ENCODE measurements at places on chromosomes 5 and 9.

DNA sequence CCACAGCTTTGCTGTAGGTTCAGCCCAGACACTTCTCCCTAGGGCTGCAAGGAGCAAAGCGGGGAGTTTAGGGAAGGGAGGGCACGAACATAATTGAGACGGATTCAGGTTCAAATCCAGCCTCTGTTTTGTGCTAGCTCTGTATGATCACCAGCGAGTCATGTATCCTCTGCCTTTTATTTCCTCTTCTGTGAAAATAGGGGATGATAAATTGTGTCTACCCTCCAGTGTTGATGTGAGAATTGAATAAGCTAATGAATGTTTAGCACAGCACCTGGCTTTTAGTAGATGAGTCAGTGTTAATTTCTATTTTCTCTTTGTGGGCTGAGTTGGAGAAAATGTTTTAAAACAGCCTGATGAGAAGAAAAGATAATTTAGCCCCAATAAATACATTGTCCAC is 6.2 kb downstream of the MLANA start:
- no peak for DNase-seq

GRCh38 chr9:17775656-17776055 is 196.8 kb downstream of the SH3GL2 start:
- no peak for DNase-seq

DNA sequence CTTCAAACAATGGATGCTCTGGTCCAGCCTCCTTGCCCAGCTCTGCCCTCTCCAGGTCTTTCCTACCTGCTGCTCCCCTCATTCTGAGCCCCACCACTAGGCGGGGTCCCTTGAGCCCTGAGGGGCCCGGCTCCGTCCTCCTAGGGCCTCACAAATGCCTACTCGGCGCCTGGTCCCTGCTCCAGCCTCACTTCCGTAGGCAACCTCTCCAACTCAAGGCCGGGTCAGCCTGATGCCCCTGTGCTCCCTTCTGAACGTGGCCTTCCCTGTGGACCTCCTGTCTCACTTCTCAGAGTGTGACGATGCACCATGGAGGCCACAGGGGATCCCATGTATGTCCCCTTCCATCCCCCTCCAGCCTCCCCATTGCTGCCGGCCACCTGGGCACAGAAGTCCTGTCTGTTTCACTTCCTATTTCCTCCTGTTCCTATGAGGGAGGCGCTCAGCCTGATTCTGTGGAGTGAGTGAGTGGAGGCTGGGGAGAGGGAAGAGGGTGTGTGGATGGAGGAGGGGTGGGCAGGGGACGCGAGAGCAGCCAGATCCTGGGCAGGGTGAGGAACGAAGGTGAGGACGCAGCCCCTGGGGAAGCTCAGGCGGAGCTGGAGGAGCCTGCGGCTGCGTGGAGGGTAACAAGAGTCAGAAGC is 127.2 kb upstream of the FAM120A start:
- DNase-seq = no peak

GRCh38 chr9:128972956-128973355 is 25.5 kb downstream of the NUP188 start:
- DNase-seq = no peak

- peak; percentile 15 for DNase-seq
Measured at GRCh38 chr9:131500939-131501541, 1.7 kb upstream of the POMT1 start.

GRCh38 chr9:121768416-121769015 is 117.1 kb downstream of the DAB2IP start:
- DNase-seq = no peak

DNA sequence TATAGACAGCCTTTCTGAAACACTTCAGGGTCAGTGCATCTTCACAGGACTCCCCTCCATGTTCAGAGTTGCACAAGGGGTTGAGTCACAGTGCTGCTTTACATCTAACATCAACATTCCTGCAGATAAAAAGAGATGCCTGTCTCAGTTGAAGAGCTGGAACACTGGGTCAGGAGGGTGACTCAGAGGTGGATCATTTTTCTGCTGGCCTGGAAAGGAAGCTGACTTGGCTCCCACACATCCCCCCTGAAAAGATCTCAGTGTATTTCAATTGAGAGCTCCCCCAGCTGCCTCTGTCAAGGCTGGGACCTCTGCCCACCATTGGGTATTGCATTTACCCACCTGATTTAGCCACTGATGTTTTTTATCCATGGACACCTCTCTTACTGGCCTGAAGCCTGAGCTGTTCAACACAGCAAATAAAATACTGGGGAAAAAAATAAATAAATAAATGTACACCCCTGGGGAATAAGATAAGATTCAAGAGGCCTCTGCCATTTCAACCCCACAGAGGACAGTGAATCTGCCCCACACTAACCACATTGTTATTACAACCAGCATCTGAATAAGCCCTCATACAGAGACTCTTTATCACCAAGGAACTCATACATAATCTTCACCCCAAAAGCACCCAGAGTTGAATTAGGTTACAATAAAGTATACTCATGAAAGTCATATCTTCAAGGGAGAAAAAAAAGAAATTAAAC is 716.4 kb downstream of the SEMA5A start:
- DNase-seq = no peak

GRCh38 chr5:645421-645820 is 33.3 kb downstream of the CEP72 start:
- no peak for DNase-seq

DNA sequence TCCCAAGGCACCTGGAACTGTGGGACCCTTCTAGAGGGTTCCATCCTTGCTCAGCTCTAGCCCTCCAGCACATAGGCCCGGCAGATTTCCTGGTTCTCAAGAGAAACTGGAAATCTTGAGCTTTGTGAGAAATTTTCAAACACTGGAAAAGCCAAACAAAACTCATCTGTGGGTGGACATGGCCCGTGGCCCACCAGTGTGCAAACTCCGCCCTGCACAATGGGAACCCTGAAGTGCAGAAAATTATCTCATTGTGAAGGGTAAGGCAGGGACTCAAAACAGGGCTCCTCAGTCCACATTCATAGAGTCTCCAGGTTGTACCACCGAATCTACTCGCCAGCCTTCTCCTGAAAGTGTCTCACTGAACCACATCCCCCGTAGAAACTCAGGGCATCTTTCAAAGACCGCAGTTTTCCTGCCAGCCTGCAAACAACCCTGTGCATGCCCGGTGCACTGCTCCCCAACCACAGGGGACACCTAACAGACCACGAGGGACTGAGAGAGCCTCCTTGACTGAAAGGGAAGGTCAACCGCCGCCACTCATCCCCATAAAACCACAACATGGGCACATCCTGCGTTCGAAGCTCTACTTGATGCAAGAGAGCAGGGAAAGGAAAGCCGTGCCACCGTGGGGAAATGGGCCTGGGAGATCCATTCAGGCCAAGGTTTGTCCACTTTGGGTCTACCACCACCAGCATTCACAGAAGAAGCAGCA is 18.1 kb downstream of the ADAMTS2 start:
- no peak for DNase-seq

DNA sequence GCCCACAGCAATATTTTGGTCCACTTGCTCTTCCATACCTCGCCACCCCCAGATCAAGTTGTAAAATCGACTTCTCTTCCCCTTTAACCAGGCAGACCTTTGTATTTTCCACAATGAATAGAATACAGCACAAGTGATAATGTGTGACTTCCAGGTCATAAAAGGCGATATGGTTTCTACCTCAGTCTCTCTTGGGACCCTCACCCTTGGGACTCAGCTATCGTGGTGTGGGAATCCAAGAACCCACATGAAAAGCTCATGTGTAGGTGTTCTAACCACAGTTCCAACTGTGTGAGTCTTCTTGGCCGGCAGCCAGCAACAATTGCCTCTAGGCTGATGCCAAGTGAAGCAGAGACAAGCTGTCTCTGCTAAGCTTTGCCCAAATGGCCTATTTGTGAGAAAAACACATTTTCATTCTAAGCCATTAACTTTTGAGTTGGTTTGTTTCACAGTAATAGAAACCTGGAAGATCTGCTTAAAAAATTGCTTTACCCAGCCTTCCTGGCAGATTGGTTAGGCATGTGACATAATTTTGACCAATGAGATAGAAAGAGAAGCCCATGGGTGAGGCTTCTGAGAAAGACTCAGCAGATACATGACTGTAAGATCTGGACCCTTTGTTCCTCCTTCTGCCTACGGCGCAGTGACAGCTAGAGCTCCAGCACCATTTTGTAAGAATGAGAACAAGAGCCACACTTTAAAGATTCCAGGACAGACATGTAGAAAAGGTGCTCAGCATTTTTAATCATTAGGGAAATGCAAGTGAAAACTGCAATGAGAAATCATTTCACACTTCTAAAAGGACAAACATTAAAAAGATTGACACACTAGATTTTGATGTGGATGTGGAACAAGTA is 18.3 kb upstream of the MLLT3 start:
- DNase-seq = peak; percentile 60
